ENCODE measurements at places on chromosomes 7 and 10. TPM values are rescaled to one million over a fixed set of nuclear protein-coding genes. Genes with fewer than 3 reads are reported as not detected.

DNA sequence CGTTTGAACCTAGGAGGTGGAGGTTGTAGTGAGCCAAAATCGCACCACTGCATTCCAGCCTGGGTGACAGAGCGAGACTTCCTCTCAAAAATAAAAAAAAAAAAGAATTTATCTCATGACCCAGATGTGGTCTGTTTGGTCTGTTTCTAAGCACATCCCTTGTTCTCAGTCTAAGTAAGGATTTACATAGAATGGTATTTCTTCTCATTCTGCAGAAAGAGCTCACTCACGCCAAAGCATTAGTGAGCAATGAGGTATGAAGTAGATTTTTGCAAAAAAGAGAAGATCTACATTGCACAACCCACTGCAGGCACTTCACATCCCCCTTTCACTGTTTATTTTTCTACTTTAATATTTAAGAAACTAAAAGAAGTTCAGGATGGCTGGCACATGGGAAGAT is 76.5 kb upstream of the FGL2 start:
- no peak for DNase-seq
- no peaks in the 10 kb centered on the region for H3K36me3 ChIP-seq
- no peak overlapping the region for H3K27ac ChIP-seq
- no peak overlapping the region for H3K4me3 ChIP-seq

- no peak overlapping the region for H3K4me3 ChIP-seq
- H3K4me1 ChIP-seq: no peaks in the 10 kb centered on the region
- H3K27me3 ChIP-seq: no peaks in the 10 kb centered on the region
- DNase-seq: no peak
- H3K27ac ChIP-seq: no peak overlapping the region
- no peaks in the 10 kb centered on the region for H3K36me3 ChIP-seq
These were observed 102.7 kb downstream of the ANKRD7 start for GRCh38 chr7:118327174-118327573.

DNA sequence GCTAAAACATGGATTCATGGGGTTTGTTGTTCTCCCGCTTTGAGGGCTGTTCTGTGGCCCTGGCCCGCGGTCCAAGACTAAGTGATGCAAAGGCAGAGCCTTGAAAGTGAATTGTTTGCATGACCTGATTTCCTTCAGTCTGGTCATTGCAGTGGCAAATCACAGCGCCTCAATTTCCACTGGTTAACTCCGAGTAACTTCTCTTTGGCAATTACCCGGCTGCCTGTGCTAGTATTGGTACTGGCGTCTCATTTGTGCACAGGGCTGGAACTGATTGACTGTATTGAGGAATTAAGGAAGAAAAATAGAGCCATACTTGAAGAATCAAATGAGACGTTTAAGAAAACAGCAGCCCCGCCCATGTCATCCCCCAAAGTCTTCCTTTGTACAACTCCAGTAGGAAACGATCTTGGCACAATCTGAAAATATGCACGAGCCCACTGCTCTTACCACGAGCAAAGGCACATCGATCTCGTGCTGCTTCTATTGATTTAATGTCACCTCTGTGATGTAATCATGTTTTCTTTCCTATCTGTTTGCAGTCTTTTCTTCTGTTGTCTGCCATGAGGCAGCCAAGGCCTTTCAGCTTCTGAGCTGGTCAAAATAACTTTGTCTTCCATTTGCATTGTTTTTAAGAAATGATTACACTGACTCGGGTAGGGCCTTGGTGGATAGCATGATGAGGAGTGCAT is 60.6 kb upstream of the SHH start:
- no peaks in the 10 kb centered on the region for H3K4me1 ChIP-seq
- H3K27me3 ChIP-seq: no peaks in the 10 kb centered on the region
- DNase-seq: no peak
- H3K27ac ChIP-seq: no peak overlapping the region
- no peak overlapping the region for H3K4me3 ChIP-seq
- H3K36me3 ChIP-seq: no peaks in the 10 kb centered on the region

GRCh38 chr7:2941216-2941859 is 97.2 kb upstream of the GNA12 start:
- peaks cover 7% of the 10 kb centered on the region for H3K4me1 ChIP-seq
- DNase-seq: no peak
- H3K4me3 ChIP-seq: no peak overlapping the region
- peaks cover 10% of the 10 kb centered on the region for H3K27me3 ChIP-seq

DNA sequence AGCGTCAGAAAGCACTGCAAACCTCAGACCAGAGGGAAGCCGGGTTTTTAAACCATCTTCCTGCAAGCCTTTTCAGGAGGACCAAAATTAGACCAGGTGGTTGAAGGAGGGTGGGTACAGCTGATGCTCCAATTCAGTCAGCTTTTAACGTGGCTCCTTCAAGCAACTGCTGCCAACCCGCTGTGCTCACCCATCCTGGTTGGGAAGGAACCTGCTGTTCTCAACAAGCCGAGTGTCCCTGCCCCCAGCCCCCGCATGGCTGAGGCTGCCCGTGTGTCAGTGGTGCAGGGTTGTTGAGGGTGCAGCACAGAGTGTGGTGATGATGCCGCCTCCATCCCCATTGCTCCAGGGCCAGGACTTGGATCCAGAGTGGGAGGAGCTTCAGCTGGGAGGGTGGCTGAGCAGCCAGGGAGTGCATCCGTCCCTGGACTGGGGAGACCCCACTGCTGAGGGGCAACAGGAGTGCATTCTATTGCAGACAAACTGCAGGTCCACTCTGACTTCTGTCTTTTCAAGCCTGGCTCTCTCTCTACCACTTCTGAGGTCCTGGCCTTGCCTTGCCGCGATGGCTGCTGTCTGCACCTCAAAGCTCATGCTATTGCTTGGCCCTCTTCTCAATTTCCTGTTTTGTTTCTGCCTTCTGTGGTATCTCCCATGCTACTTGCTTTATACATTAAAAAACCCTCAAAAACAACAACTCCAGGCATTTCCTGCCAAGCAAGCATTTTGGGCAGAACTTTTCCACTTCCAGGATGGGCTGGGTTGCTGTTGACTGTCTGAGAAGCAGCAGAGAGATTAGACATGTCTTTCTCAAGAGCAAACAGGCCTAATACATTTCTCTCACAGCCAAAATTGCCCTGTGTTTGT is 134.7 kb downstream of the DNAJB6 start:
- H3K4me1 ChIP-seq: peaks cover under 1% of the 10 kb centered on the region
- H3K27ac ChIP-seq: no peak overlapping the region
- peaks cover 3% of the 10 kb centered on the region for H3K27me3 ChIP-seq
- DNase-seq: no peak

DNA sequence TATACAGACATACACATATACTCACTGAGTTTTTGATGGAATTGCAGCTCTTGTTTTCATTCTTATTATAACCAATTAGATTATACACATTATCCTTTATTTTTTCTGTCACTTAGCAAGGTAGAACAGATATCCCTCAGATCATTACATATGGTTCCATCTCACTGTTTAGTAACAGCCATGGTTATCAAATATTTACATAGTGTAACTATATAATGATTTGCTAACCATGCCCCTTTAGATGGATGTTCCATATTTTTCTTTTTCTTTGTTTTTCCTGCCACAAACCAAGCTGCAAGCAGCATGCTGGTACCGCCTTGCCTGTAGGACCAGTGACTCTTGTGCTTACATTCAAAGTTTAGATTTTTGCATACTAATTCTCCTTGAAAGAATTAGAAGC is 163.4 kb upstream of the NFE2L3 start:
- H3K27me3 ChIP-seq: peaks cover 1% of the 10 kb centered on the region
- H3K27ac ChIP-seq: no peak overlapping the region
- H3K36me3 ChIP-seq: no peaks in the 10 kb centered on the region
- no peaks in the 10 kb centered on the region for H3K4me1 ChIP-seq
- DNase-seq: no peak
- H3K4me3 ChIP-seq: no peak overlapping the region

- H3K4me3 ChIP-seq: no peak overlapping the region
- H3K27me3 ChIP-seq: no peaks in the 10 kb centered on the region
- no peak for DNase-seq
- no peaks in the 10 kb centered on the region for H3K36me3 ChIP-seq
- no peaks in the 10 kb centered on the region for H3K4me1 ChIP-seq
- H3K27ac ChIP-seq: no peak overlapping the region
These were observed 19.4 kb downstream of the CYP2C8 start for GRCh38 chr10:95049919-95050318.

DNA sequence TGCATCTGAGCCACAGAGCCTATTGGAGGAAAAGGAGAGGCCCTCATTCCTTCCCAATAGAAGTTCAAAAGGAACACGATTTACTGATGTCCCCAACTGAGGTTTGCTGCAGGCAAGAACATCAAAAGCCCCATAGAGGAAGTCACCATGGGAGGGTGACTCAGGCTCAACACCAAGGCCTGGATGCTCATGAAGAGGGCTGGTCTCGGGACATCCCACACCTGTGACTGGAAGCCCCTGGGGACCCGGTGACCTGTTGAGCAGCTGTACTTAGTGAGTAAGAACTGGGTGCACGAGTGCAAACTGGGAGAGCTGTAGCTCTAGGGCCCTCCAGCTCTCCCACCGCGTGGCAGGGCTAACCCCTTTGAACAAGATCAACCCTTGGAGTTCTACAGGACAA is 38.0 kb downstream of the CYTH3 start:
- peaks cover 10% of the 10 kb centered on the region for H3K4me1 ChIP-seq
- no peak overlapping the region for H3K27ac ChIP-seq
- H3K36me3 ChIP-seq: peaks cover 6% of the 10 kb centered on the region
- H3K27me3 ChIP-seq: peaks cover 2% of the 10 kb centered on the region

DNA sequence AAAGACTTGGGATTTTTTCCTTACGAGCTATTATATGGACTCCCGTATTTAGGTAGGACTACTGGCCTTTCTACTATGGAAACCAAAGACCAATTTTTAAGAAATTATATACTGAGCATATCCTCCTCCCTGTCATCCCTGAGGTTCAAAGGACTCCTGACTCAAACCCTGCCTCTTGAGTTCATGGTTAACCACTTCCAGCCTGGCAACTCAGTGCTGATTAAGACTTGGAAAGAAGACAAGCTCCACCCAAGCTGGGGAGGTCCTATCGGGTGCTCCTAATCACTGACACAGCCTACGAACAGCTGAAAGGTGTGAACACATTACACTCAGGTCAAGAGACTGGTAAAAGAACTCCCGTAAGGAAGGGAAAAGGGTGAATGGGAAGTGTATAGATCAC is 66.8 kb downstream of the LYZL2 start:
- no peak for DNase-seq
- peaks cover 2% of the 10 kb centered on the region for H3K4me1 ChIP-seq
- H3K27ac ChIP-seq: no peak overlapping the region
- H3K36me3 ChIP-seq: no peaks in the 10 kb centered on the region
- H3K4me3 ChIP-seq: no peak overlapping the region
- no peaks in the 10 kb centered on the region for H3K27me3 ChIP-seq

The NUTM2A gene
- 1.3 TPM for total RNA-seq

The PIK3CG gene
- not detected for total RNA-seq

Measured in glutamatergic neuron (in vitro differentiated cells).